ENCODE measurements at places on chromosomes 7 and 10.

- DNase-seq, result no peak
Measured at GRCh38 chr10:133144771-133145170, 15.2 kb upstream of the KNDC1 start.

DNA sequence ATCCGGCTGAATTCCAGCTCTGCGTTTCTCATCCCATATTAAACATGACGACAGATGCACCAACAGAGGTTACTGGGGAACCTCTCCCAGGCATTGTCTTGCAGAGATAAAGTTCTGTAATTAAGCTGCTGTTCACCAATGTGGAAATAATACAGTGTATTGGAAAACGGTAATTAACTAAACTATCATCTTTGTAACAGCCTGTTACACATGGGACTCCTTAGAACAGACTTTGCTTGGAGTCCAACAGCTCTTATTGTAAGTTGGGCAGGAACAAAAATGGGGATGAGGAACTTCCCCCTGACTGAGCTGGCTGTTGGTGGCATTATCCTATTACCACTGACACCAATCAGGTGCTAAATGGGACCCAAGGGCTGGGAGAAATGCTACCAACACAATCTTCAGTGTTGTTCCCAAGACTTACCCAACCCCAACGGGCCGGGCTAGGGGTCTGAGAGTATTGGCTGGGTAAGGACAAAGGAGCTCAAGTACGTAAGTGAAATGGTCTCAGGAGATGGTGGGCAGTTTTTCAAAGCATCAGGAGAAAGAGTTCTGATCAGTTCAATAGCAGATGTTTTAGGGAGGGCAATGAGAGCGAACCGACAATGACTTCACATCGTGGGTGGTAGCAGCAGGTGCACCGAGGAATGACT is 759.4 kb downstream of the GRID1 start:
- no peak for DNase-seq

GRCh38 chr7:74412603-74413002 is 41.1 kb upstream of the GTF2IRD1 start:
- no peak for DNase-seq

- no peak for DNase-seq
Measured at GRCh38 chr7:137169282-137169698, 174.2 kb downstream of the PTN start.

DNA sequence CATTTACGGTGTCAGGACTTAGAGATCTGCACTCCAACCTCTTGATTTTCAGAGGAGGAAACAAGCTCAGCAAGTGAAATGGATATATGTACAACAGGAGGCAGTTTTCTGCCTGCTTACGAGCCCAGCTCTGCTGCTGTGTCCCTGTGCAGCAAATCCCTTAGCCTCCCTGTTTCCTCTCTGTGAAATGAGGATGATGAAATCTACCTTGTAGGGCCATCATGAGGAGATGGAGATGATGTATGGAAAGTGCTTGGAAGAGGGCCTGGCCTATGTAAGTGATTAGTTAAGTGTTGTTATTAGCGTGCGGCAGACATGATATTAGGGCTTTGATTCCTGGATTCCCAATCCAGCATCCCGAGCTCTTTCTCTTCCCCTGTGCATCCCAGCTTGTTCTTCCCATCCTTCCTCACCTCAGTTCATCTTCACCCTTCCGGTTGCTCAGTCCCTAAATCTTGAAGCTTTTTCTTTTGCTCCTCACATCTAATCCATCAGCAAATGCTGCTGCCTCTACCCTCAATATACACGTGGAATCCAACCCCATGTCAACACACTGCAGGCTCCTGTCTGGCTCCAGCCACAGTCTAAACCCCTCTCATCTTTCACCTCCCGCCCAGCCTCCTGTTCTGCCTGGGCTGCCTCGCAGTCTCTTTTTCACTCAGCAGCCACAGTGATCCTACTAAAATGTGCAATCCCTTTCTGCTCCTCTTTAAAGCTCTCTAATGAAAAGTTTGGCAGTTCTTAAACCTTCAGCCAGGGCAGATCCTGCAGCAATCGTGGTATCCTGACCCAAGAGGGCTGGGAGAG is 113.8 kb downstream of the MARCHF5 start:
- DNase-seq, result no peak

- DNase-seq, result no peak
Measured at GRCh38 chr7:22843681-22844309, 21.1 kb upstream of the TOMM7 start.

DNA sequence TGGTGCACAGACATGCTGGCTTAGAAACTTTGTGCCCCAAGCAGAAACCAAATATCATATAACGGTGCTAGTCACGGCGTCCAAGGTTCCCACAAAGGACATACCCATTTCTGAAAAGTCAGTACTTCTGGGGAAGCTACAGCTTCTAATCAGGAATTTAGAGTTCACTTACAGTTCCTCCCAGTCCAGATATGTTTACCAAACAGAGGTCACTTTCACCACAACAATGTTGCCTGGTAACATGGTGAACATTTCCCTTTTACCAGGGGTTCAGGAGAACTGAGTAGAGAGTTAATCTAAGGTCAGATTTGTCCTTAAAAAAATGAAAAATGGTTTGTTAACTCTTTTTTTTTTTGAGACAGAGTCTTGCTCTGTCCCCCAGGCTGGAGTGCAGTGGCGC is 265.9 kb upstream of the MKLN1 start:
- DNase-seq, result no peak

DNA sequence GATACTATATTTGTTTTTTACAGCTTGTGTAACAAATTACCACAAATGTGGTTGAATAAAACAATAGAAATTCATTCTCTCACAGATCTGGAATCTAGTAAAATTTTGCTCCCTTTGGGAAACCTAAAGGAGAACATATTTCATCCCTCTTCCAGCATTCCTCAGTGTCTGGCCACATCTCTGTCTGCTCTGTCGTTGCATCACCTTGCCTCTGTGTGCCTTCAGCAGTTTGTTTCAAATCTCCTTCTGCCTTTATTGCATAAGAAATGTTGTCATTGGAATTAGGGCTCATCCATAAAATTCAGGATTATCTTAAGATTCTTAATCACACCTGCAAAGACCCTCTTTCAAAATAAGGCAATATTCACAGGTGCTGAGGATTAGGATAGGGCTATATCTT is 14.5 kb downstream of the OR2A14 start:
- DNase-seq, result no peak

- no peak for DNase-seq
Measured at GRCh38 chr10:102235598-102235920, 5.8 kb downstream of the PITX3 start.

GRCh38 chr10:18651324-18652007 is at the start of gene NSUN6:
NSUN6 (minus strand) TSS chr10:18651587; CDS start chr10:18651203, 384 bp downstream.
- DNase-seq, result peak; percentile 96

DNA sequence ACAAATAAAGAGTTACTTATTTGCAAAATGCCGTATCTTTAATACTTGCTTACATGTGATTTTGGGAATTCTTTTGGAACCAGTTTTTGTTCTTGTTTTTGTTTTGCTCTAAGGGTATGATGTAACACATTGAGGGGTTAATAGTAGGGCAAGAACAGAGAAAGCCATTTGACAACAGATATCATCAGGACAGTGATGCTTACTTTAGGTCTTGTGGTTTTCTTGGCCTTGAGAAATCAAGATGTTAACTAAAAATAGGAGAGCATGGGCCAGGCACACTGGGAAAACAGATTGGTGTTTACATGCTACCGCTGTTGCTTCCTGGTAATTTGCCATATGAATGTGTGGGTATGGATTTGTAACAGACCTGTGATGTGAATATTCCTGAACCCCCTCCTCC is 3.7 kb downstream of the SAMD8 start:
- DNase-seq, result no peak

DNA sequence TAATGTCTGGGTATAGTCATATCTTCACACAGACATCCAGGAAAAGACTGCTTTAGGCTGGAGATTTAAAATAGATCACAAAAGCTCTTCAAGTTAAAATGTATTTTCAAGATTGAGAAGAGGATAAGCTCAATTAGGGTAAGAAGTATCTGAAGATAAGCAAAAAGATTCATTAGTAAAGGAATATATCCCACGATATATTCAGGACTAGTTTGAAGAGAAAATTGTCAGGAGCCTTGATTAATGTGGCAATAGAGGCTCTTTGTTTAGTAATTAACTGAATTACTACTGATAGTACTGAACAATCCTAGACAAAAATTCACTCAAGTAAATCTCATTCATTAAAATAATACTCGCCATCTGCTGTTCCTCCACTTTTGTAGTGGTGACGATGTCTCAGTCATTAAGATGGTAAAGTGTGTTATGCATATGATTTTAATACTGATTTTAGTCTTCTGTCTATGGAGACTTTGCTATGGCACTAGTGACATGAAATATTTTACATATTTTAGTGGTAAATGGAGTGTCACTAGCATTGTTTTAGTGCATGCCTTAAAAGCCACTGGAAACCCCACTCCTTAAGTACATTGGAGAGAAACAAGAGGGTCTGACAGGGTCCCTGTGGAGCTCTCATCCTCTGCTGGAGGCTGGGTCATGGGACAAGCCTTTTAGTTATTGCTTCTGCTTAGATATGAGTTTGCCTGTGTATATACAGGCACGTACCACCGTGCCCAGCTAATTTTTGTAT is 32.8 kb downstream of the INPP5F start:
- DNase-seq, result no peak

DNA sequence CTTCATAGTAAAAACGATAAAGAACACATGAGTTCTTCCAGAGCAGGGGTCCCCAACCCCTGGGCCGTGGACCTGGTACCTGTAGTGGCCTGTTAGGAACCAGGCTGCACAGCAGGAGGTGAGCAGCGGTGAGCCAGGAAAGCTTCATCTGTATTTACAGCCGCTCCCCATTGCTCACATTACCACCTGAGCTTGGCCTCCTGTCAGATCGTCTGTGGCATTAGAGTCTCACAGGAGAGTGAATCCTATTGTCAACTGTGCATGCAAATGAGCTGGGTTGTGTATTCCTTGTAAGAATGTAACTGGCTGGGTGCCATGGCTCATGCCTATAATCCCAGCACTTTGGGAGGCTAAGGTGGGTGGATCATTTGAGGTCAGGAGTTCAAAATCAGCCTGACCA is 229.5 kb downstream of the CNTNAP2 start:
- DNase-seq, result no peak

GRCh38 chr7:7321681-7322080 is 139.3 kb downstream of the C1GALT1 start:
- no peak for DNase-seq

- no peak for DNase-seq
Measured at GRCh38 chr10:124066126-124066700, 27.2 kb downstream of the CHST15 start.

DNA sequence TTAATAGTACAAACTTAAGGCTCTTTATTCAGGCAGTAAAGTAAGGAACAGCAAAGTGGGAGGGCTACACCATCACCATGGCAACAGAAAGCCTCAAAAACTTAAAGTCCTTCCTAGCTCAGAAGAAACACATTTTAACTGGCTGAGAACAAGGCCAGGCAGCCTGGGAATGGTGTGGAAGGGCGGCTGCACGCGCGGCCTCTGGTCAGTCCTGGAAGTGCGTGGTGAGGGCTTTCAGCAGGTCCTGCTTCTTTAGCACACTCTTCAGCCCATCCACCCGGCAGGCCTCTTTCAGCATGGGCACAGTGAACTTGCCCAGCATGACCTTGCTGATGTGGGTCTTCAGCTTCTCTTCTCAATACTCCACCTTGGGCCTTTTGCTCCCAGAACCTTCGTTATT is 133.0 kb downstream of the CYP26A1 start:
- no peak for DNase-seq

- peak; percentile 89 for DNase-seq
Measured at GRCh38 chr7:151315038-151315655, 26.5 kb upstream of the NUB1 start.

DNA sequence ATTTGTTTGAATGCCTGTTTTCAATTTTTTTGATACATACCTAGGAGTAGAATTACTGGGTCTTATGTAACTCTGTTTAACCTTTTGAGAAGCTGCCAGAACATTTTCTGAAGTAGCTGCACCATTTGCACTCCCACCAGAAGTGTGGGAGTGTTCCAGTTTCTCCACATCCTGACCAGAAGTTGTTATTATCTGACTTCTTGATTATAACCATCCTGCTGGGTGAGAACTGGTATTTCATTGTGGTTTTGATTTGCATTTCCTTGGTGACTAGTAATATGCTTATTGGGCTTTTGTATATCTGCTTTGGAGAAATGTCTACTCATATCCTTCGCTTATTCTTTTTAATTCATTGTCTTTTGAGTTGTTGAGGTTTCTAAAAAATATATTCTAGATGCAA is 117.2 kb upstream of the GLCCI1 start:
- DNase-seq, result no peak

DNA sequence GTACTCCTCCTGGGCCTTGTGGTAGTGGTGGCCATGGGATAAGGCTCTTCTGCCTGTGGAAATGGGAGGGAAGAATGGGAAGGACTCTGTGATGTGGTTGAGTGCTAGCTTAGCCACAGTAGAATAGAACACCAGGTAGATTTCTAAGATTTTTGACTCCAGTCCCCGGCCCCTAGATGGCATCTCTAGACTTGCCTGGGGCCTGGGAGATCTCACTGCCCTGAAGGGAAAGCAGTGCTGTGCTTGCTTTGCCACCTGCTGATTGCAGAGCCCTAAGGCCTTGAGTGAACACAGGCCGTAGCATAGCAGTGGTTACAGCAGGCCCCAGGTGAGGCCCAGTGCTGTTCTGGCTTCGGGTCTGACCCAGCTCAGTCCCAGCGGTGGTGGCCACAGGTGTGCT is 252.0 kb downstream of the TCF7L2 start:
- DNase-seq, result no peak

- no peak for DNase-seq
Measured at GRCh38 chr7:154837087-154837486, 165.8 kb downstream of the PAXIP1 start.

DNA sequence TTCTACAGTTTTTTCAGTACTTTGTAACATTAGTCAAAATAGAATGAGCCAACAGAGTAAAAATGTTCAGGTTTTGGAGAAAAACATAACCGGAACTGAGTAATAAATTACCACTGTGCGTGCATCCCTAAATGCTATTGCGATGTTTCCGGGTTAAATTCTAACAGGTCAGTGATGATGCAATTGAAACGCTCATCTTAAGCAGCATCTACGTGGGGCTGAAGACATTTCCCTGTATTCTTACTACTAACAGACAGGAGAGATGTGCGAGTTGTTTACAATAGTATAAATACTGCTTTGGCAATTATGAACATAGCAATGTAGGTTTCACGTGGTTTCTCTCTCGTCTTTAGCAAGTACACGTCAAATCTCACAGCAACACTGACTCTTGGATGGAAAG is 149.4 kb downstream of the USP6NL start:
- no peak for DNase-seq

DNA sequence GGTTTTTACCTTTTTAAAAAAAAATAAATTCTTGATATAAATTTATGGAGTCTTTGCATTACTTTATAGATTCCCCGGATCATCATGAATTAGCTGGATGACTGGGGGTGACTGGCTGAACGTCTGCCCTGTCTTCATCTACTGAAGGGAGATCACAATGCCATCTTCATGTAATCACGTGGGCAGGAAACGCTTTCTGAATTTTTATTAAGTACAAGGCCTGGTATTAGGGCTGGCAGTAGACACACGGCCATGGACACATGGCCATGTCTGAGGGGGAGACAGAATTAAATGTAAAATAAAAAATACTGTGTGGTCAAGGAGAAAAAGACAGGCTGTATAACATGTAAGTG is 111.2 kb downstream of the VIPR2 start:
- no peak for DNase-seq

- DNase-seq, result no peak
Measured at GRCh38 chr10:131889755-131890154, 11.1 kb upstream of the PPP2R2D start.

All from CD4-positive, alpha-beta T cell treated with Interleukin-17A for 1 hour (primary cell).